NCI-H1105 (cell line): ENCODE measurements at places on chromosomes 1 and 21.

DNA sequence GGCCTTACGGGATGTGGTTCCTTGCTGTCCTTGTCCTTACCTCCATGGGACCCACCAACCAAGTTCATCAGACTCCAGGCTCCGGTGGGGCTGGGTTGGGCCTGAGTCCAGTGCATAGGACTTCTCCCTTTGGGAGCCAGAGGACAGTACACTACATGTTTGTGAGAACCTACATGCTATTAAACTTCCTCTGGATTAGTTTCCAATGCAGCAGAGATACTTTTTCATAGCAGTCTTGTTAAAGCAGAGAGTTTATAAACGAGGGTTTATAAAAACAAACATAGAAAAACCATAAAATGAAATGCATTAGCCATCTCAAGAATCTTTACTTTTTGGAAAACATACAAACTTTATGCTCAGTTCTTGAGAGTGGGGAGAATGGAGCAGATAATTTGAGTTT is 33.4 kb downstream of the INKA2 start:
- DNase-seq: no peak

DNA sequence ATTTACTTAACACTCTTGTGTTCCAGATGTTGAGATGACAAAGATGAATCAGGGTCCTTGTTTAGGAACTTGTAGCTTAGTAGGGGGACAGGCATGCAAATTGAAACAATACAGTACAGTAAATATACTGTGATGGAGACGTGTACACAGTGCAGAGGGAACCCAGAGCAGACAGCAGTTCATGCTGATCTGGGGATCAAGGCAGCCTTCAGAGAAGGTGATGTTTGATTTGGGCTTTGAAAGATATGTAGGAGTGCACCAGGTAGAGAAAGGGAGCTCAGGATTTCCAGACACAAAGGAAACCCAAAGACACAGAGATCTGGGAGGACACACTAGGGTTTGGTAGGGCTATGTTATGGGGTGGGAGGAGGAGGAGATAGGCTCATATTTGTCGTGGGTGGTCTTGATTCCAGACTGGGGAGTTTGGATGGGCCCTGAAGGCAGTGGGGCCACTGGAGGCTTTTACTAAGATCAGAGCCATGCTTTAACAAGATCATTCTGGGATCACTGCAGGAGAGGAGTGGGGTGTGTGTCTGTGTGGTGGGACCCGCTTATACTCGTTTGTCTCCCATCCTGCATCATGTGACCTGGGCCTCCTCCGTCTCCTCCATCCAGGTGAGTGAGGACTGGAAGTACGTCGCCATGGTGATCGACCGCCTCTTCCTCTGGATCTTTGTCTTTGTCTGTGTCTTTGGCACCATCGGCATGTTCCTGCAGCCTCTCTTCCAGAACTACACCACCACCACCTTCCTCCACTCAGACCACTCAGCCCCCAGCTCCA is 7.8 kb downstream of the CHRNB2 start:
- DNase-seq: no peak

DNA sequence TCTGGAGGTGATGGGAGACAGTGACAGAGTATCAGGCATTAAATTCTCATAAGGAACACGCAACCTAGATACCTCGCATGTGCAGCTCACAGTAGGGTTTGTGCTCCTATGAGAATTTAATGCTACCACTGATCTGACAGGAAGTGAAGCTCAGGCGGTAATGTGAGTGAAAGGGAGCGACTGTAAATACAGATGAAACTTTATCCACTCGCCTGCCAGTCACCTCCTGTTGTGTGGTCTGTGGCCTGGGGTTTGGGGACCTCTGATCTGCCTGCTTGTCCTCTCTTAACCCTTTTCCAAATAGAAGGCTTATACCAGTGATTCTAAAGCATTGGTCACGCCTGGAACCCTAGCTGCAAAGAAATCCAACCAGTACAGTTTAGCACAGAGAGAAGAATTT is 15.3 kb downstream of the GABPA start:
- no peak for DNase-seq

GRCh38 chr1:238465449-238465848 is 574.7 kb upstream of the ZP4 start:
- no peak for DNase-seq

- DNase-seq: peak; percentile 69
These were observed 631.6 kb upstream of the CAMK1G start for GRCh38 chr1:208951908-208952307.
